ENCODE measurements at places on chromosomes 4 and X. TPM values are rescaled to one million over a fixed set of nuclear protein-coding genes. Genes with fewer than 3 reads are reported as not detected.

- no peak for DNase-seq
Measured at GRCh38 chrX:132778917-132779316, 179.5 kb downstream of the HS6ST2 start.

DNA sequence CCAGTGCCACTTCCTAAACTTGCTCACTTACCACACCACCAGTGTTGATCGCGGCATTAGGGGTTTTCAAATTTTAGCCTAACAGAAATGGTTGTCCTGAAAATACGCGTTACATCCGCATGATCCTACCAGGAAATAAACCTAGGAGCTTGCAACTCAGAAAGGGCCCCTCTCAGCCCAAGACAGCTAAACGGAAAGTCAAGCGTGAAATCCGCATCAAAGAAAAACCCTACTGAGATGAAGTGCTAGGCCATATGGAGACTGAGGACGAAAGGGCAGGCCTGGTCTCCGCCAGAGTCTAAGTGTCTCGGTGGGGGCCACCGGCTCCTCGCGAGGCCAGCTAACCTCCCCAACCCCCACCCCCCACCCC is 626 bp downstream of the YTHDC1 start:
- DNase-seq: no peak

DNA sequence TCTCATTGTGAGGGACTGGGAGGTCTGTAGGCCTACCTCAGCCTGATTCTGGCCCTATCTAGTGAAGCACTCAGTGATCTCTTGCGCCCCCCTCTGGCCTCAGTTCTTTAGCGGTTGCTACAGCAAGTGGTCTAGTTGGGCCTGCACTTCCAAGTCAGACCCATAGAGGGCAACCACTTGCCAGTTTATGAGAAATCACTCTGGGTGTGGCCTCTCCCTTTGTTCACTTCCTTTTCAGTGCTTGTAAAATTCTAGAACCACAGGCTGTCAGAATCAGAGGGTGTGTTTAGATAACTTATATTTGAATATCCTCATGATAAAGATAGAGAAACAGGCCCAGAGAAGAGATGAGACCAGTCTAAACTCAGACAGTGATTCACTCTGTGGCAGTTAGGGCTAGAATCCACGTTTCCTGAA is 60.9 kb upstream of the LAS1L start:
- DNase-seq: peak; percentile 93

- no peak for DNase-seq
Measured at GRCh38 chr4:176769514-176769913, 23.2 kb downstream of the VEGFC start.

GRCh38 chr4:33914386-33914785 is 2329.9 kb downstream of the ARAP2 start:
- no peak for DNase-seq

DNA sequence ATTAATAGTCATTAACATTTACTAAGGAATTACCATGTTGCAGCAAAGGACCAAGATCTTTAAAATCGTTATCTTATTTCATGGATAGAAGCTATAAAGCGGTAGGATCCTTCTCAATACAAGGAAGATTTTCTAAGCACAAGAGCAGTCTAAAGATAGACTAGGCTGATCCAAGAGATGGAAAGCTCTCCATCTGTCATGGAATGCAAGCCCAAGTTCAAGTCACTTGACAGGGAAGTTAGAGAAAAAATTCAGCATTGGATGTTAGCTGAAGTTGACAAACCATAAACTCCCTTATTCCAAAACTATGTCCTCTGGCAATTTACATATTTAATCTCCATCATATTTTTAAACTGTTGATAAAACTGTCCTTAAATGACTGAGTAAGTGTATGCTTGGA is 177.7 kb downstream of the LDB2 start:
- DNase-seq: no peak

GRCh38 chr4:47017494-47017893 is 13.9 kb upstream of the GABRB1 start:
- no peak for DNase-seq

- DNase-seq: no peak
Measured at GRCh38 chr4:172822331-172822730, 346.3 kb upstream of the GALNT7 start.

DNA sequence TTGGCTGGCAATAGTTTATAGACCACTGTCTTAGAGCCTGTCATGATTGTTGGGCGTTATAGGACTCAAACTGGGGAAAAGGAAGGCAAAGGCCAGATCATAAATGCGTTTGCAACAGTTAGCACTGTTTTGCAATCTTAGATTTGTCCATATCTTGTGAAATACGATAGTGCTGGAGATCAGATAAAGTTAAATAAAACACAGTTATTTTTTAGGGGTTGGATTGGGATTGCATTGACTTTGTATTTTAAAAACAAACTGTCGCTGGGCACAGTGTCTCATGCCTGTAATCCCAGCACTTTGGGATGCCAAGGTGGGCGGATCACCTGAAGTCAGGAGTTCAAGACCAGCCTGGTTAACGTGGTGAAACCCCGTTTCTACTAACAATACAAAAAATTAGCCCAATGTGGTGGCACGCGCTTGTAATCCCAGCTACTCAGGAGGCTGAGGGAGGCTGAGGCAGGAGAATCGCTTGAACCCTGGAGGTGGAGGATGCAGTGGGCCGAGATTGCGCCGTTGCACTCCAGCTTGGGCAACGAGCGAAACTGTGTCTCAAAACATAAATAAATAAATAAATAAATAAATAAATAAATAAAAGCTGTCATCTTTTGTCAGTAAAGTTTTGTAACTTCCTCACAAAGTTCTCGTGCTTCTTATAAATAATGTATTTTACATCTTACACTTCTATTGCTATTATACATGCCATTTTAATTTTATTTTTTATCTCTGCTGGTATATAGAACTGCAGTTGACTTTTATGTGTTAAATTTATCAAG is 117.2 kb downstream of the KDM6A start:
- no peak for DNase-seq

- no peak for DNase-seq
Measured at GRCh38 chrX:68945603-68946228, 116.9 kb downstream of the EFNB1 start.

- no peak for DNase-seq
Measured at GRCh38 chrX:13646154-13646549, 6.8 kb upstream of the TCEANC start.

DNA sequence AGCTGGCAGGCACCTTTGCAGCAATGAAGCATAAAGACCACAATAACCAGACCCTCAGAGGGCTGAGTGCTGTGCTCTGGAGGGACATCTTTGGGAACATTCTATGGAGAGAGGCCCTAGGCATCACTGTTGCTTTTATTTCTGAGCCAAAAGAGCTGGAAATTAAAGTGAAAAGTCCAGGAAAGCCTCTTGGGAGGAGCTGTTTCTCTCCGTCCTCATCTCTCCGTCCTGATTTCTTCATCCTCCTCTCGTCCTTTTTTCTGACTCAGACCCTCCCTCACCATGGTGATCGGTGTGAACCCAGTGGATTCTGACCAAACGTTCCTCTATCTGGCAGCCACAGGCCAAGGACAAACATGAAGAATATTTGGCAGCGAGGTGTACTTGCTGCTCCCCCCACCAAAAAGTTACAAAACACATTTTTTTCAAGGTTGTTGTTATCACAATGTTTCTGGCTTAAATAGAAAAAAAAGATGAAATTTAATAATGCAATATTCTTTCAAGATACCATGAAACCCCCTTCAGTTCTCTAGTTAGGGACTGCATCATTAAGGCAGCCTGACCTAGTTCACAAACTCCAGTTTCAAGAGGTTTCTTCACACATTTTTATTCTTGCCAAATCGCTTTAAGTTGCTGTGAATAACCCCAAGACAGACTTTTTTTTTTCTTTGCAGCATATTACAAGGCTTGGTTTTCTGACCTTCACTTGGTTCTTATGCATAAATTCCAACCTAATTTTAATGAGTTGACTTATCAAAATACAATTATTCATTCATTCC is 80.2 kb downstream of the SCD5 start:
- no peak for DNase-seq

DNA sequence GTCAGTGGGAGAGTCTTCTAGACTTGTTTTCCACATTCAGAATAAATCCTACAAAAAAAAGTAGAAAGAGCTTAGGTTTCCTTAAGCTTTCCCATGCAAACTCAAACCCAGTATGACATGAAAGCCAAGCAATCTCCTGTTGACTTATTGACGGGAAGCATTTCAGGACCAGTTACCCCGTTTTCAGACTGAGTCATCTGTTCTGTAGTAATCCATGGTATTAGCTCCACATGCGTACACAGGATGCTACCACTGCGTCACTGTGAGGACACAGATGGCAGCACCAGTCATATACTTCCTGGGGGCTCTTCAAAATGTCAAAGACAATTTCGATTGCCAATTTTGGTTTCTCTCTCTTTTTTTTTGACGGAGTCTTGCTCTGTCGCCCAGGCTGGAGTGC is 224.9 kb upstream of the MAD2L1 start:
- no peak for DNase-seq

GRCh38 chr4:53847965-53848364 is 216.4 kb downstream of the CHIC2 start:
- no peak for DNase-seq

- no peak for DNase-seq
Measured at GRCh38 chr4:158327525-158327924, 117.2 kb downstream of the TMEM144 start.

GRCh38 chr4:99625369-99625768 is 32.3 kb downstream of the C4orf54 start:
- DNase-seq: no peak

DNA sequence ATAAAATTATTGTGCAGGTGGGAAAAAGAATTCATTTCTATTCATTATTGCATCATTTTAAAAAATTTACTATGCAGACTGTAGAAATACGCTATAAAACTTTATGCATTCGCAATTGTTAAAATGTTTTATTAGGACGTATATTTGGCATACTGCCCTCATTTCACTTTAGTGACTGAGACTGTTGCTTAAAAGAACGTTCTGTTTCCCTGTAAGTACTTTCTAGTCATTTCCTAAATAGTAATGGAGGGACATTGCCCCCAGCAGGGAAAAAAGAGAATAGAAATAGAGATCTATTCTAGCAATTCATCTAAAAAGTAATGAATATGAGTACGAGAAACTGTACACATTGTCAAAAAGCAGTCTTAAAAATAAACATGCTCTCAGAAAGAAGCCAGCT is 1295.8 kb upstream of the TENM3 start:
- DNase-seq: no peak

GRCh38 chrX:133401536-133401935 is 13.8 kb downstream of the GPC4 start:
- no peak for DNase-seq

GRCh38 chrX:439241-439640 is 52.5 kb upstream of the PPP2R3B start:
- no peak for DNase-seq

DNA sequence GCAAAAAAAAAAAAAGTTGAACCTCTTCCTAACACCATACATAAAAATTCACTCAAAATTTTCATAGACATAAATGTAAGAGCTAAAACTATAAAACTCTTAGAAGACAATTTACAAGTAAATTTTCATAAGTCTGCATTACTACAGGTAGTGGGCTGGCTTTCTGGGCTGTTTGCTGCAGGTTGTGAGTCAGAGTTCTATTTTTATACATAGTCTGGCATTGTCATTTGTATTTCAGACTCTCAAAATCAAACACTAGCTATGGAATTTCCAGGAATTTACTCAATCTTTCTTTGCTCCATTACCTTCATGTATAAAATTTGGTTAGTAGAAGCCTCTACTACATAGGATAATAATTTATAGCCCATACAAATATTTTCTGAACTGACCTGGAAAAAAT is 227.2 kb downstream of the COX18 start:
- DNase-seq: no peak

ERCC6L gene
- 0.28 TPM for total RNA-seq

ATOH1 gene
- not detected for total RNA-seq

SORBS2 gene
- not detected for total RNA-seq

ERAS gene
- not detected for total RNA-seq

CLNK gene
- 0.11 TPM for total RNA-seq

ANK2 gene
- not detected for total RNA-seq

STIM2 gene
- 91.7 TPM for total RNA-seq

CT45A2 gene
- not detected for total RNA-seq
